Activated T-helper 2 cell treated with anti-CD3 and anti-CD28 coated beads, Interferon-gamma antibody, Interleukin-2, Interleukin-4, amounts not matched to agents 10 μg/mL and 5 μg/mL and 100 μg/mL, durations not matched to agents 14 hours and 24 hours and 36 hours (primary cell): ENCODE measurements at places on chromosomes 5 and 9. TPM values are rescaled to one million over a fixed set of nuclear protein-coding genes. Genes with fewer than 3 reads are reported as not detected.

GRCh38 chr9:124300312-124300711 lies 42.6 kb downstream of the NEK6 start:
- no peak for DNase-seq

- DNase-seq, result no peak
Observed at GRCh38 chr9:18976221-18976708, 56.7 kb downstream of the SAXO1 start.

DNA sequence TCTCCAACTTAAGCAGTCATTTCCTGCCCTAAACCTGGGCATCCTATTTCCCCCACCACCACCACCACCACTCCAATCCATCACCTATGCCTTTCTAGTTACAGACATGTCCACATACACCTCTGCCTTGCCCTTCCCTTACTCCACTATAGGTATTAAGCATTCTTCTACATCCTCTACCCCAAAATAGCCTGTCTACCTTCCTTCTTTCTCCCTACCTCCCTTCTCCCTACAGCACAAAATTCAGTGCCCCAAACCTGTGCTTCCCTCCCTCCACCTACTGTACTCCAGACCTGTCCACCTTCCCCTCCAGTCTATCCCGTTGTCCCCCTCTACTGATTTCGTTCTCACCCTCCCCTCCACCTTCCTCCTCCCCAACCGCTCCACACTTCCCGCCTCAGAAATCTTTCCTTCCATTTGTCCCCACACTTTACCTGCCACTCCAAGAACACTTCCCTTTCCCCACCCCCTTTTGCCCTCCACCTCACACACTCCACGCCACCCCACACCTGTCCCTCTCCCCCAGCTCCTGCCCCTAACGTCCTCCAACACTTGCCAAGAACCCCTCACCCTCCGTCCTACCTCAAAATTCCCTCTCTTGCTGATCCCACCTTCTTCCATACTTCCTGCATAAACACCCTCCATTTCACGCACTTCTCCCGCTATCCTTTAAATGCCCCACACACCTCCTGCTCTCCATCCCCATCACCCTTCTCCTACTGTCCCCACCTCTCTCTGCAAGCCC lies 1.6 kb downstream of the STRBP start:
- DNase-seq, result no peak

DNA sequence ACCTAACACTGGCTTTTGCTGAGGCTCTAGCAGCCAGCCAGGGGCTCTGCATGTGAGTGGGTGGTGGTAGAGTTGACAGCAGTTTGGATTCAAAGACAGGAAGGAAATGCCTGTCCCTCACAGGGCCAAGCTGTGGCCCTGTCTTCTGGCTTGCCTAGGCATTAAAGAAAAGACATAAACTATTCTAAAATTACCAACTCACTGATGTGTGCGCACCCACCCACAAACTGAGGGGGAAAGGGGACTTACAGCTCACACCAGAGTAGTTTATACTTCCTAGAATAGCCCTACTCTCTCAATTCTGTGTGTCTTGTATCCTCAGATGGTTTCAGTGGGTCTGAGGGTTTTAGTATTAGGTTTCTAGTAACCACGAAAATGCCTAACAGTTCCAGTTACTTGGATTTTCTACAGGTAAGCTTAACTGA lies 18.3 kb upstream of the IL13 start:
- no peak for DNase-seq

- DNase-seq, result no peak
Observed at GRCh38 chr9:124392254-124392870, 22.9 kb downstream of the PSMB7 start.

- no peak for DNase-seq
Observed at GRCh38 chr9:79632705-79633104, 60.9 kb downstream of the TLE4 start.

DNA sequence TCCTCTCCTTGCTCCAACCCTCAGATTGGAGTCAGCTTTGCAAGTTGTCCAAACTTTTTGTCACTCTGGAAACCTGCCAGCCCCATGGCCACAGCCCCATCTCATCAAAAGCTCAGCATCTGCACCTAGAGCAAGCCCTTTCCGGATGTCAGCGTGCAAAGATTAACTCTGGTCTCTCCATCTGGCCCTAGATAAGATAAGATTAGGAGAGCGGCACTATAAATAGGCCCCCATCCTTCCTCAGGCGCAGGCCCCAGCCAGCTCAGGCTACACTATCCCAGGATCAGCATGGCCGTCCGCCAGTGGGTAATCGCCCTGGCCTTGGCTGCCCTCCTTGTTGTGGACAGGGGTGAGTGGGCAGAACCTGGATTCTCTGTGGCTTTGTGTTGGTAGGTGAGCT lies at the start of gene SPINK4:
Gene SPINK4, plus strand, starts transcription at position 247 of the 400 bp plus-strand sequence. Its CDS starts 42 bp downstream, at position 289.
- DNase-seq, result no peak

GRCh38 chr9:126581893-126582292 lies 31.8 kb upstream of the LMX1B start:
- DNase-seq, result no peak

- DNase-seq, result no peak
Observed at GRCh38 chr5:39604491-39604890, 179.7 kb upstream of the DAB2 start.

- DNase-seq, result no peak
Observed at GRCh38 chr9:5897851-5898250, 7.2 kb downstream of the MLANA start.

GRCh38 chr9:100534401-100534800 lies 43.5 kb upstream of the CAVIN4 start:
- DNase-seq, result no peak

DNA sequence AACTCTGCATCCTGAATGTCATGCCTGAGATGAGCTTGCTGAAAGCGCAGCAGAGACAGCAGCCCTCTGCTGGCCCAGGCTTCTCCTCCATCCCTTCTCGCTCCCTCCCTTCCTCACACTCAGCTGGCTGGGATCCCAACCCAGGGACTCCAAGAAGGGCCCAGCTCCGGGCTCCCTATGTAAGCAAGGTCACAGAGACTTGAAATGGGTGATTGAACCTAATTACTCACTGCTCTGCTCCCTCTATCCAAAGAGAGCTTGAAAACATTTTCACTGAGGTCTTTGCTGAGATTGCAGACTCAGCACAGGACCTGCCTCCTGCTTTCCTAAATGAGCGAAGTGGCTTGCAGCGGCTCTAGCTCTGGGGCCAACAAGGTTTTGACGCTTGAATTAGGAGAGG lies 42.8 kb downstream of the RAPGEF1 start:
- DNase-seq, result no peak

DNA sequence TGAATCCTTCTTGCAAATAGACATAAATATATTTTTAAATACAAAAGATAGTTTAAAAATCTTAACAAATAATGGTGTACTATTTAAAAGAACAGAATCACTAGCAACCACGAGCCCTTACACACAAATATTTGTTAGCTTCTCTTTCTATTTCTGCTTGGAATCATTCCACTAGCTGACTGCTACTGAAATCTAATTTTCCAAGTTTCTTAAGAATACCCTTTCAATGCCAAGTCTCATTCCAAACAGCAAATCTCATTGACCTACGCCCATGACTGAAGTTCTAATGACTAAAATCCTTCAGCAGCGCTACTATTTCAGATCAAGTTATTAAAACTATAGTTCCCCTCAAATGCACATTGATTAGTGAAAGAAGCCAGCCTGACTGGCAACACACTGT lies 13.2 kb upstream of the PPP1R2B start:
- no peak for DNase-seq

DNA sequence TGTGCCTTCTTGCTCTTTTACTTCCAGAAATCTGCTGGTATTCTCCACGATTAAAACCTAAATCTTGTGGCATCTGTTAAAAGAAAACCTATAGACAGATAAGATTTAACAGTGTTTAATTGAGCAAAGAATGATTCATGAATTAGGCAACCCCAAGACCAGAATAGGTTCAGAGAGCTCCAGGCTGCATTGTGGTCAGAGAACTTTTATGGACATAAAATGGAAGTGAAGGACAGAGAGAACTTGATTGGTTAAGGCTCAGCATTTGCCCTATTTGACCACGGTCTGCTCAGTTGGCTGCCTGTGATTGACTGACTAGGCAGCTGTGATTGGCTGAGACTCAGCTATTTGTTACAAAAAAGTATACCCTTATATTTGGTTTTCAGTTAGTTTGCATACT lies 10.4 kb upstream of the SLC36A2 start:
- DNase-seq, result no peak

GRCh38 chr5:108148715-108149139 lies 233.2 kb downstream of the FBXL17 start:
- no peak for DNase-seq

DNA sequence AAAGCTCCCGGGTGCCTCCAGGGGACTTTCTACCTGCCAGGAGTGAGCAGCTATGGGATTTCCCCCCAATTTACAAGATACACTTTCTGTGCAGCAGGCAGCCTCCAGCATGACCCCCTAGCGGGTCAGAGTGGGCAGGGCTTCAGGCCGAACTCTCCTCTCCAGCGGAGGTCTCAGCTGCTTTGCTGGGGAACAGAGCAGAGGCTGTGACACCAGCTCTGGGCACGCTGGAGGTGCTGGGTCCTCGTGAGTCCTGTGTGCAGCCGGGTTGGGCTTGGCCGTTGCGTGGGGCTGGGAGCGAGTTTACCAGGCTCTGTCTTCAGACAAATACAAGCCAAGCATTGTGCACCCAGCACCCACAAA lies 2.9 kb downstream of the NRARP start:
- DNase-seq, result no peak

GRCh38 chr9:10144355-10144754 lies 468.4 kb downstream of the PTPRD start:
- DNase-seq, result no peak

GRCh38 chr9:38086496-38086895 lies 17.5 kb upstream of the SHB start:
- no peak for DNase-seq

DNA sequence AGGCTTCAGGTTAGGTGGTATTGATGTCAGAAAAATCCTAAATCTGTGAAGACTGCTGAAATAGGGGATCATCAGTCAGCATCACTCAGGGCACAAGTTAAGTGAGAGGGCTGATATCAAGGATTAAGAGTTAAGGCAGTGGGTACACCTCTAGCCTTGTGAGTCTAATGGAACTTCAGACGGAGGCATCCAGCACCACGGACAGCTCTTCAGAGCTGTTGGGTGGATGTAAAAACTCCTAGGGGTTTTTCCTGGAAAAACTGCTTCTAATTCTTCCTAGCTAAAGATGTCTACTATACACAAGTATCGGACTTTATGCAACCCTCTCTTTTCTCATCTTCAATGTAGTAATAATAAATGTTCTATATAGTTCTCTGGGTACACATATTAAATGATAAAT lies 165.9 kb downstream of the SH3GL2 start:
- DNase-seq, result no peak

DNA sequence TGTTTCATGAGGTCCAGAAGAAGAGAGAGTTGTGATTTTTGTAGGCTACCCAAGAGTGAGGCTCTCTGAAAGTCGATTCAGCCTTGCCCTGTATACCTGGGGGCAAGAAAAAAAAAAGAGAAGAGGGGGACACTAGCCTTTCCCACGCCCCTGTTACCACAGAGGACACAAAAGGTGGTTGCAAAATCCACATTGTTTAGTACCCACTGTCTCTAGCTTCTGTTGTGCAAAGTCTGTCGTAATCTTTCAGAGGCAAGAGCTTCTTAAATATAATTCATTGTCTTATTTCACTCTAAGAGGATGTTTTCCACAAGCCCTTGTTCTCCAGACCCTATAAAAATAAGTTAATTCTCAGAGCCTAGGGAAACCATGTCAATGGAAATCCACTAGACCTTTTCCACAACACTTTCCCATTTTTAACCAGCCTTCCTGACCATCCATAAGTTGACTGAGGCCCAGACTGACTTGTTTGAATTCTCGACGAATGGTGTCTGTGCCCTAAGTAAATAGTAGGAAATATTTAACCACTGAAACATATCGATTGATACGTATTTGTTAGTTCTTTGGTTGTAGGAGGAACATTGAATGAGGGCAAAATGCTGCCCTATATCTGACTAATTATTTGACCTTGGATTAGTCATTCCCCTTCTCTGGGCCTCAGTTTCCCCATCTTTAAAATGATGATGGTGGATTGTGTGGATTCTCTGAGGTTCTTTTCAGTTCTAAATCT lies 182.7 kb downstream of the PAPPA start:
- DNase-seq, result no peak

GRCh38 chr9:15485836-15486666 lies 24.7 kb downstream of the PSIP1 start:
- DNase-seq, result no peak

GRCh38 chr5:135024956-135025729 lies 8.9 kb downstream of the PITX1 start:
- DNase-seq, result no peak

GRCh38 chr5:122311961-122312590 lies at the start of gene SNCAIP:
SNCAIP (plus strand) TSS chr5:122312237; CDS start chr5:122391135, 78,898 bp downstream.
- DNase-seq, result no peak

DNA sequence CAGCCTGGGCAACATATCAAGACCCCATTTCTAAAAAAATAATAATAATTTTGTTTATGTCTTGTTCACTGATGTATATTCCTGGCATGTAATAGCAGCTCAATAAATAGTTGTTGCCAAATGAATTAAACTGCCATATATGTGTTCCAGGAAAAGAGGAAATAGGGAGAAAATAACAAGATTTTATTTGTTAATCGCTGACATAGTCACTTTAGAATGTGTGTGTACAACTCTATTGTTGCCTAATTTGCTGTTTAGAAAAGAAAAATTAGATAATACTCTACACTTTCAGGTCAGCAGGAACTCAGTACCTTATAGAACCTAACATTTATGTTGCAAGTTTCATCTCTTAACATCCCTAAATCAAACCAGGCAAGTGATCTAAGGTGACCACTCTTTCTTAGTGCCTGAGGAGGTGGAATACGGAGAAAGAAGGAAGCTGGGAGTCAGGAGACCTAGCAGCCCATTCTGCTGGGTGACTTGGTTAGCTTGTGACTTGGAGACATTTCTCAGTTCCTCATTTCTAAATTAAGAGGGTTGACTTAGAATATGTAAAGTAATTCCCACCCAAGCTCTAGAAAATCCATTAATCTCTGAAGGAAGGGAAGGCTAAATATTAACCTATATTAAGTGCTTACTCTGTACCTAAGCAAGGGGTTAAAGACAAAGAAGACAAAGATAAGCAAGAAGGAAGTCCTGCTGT lies 110.3 kb upstream of the IQGAP2 start:
- DNase-seq, result no peak

DNA sequence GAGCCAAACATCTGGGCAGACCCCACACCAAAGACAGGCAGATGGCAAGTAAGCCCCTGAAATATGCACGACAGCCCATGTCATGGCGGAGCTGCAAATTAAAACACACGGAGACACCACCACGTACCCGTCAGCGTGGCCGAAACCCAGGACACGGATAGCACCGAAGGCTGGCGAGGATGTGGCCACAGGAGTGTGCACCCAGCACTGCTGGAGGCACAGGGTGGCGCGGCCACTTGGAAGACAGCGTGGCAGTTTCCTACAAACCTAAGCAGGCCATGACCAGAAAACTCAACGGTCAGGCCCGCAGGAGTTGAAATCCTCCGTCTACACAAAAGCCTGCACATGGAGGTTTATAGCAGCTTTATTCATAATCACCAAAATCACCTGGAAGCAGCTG lies 12.8 kb downstream of the SLC9A3 start:
- DNase-seq, result no peak

Gene AK1
- 19.6 and 21.0 TPM in 2 replicates for total RNA-seq

Gene GNA14
- 0.09 TPM in 2 replicates for total RNA-seq

Gene CD180
- total RNA-seq, result 0.02 TPM in 2 replicates

Gene TMEM174
- not detected in 2 replicates for total RNA-seq

Gene PANK3
- 74.5 and 87.1 TPM in 2 replicates for total RNA-seq

Gene NR3C1
- 51.3 and 52.0 TPM in 2 replicates for total RNA-seq
